Memory B cell (primary cell): ENCODE measurements at places on chromosomes 4 and X.

GRCh38 chrX:16838202-16839066, 31.7 kb downstream of the RBBP7 start:
- no peak for DNase-seq

DNA sequence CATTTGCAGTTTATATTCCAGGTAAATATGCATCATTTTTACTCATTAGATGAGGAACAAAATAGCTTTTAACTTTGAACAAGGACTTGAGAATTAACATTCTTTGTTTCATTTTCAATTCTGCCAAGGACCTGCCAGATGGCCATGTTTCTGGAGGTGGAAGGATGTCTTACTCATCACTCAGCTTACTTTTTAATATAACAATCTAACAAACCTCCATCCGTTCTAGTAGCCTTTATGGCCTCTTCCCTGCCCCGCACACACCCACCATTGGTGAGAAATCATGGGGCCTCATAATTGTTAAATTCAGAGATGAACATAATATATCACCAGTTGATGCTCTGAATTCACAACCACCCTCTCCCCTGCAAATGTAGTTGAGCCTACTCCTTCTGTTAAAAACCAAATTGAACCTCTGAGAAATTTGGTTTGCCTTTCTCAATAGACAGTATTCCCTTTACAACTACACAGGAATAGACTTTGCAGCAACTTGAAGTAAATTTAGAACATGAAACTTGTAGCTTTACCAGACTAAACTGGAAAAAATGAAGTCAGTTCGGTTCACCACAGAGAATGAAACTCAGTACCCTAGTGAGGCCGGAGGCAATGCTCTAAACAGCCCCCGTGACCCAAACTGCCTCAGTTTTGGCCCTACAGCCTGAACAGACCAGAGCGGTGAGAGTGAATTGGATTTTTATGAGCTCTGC, 50.1 kb upstream of the ACSL4 start:
- DNase-seq: no peak

DNA sequence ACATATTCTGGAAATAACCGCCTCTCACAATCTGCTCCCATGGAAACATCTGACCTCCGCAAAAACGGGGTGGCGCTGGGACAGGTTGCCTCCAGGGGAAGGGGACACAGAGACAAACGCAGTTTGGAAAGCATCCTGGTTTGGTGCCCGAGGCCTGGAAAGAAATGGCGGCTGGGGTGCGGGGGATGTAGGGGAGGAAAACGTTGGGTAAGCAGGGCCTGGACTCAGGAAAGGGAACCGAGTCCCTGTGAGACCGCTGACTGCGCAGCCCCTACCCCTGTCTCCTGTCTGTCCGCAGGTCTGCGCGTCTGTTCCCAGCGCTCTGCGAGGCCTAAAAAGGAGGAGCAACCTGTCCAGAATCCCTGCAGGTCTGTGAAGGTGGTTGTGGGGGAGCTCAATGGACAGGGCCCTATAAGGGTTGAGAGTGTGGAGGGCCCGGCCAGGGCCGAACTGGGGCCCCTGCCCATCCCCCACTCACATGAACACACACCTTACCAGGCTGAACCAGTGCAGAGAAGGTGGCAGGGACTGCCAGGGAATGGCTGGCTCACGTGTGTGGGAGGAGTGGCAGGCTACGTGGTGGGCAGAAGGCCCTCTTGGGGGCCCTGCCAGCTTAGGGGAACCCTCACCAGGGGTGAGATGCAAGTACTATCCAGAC, 672 bp downstream of the TCEAL3 start:
- no peak for DNase-seq

DNA sequence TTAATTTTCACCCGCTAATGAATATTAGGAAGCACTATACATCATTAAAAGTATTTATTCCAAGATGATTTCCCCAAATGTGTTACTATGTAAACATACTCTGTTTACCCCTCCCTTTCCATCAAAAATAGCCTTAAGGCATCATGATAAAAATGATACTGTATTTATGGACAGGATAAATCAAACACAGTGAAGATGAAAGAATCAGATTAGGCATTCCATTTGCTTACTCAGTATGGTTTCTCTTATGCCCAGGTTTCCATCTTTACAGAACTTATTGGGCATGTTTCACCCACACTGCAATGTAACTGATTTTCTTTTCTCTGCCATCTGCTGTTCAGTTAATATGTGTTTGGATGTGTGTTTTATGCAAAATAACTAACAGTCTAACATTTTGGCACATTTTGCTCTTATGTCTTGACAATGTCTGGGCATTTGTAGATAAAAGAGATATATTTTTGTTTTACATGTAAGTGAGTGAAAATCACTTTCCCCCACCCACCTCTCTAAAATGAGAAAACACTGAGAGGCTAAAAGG, 445.2 kb downstream of the RPA4 start:
- no peak for DNase-seq

- no peak for DNase-seq
Observed at GRCh38 chr4:57442831-57443291, 332.7 kb upstream of the IGFBP7 start.

- DNase-seq: no peak
Observed at GRCh38 chr4:67571975-67572374, 13.4 kb downstream of the STAP1 start.

GRCh38 chr4:174550541-174550940, 28.3 kb upstream of the HPGD start:
- no peak for DNase-seq

DNA sequence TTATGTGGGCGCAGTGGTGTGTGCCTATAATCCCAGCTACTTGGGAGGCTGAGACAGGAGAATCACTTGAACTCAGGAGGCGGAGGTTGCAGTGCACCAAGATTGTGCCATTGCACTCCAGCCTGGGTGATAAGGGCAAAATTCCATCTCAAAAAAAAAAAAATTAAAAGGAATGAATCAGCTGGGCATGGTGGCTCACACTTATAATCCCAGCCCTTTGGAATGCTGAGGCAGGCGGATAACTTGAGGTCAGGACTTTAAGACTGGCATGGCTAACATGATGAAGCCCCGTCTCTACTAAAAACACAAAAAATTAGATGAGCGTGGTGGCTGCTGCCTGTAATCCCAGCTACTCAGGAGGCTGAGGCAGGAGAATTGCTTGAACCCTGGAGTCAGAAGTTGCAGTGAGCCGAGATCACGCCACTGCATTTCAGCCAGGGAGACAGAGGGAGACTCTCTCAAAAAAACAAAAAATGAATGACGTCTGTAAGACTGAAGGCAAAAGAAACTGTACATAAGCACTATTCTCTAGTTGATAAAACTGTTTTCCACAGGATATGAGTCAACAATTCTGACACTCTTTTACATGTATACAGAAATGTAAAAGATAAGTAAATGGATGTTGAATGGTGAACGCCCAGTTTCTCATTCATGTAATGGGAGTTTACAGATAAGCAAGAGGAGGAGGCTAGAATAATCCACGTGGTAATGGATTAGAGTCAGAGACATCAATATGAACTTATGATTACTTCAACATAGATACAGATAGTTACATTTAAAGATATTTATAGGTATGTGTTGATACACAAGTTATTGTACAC, 22.2 kb downstream of the CENPC start:
- no peak for DNase-seq

GRCh38 chr4:169412046-169412445, 141.3 kb upstream of the SH3RF1 start:
- DNase-seq: no peak

DNA sequence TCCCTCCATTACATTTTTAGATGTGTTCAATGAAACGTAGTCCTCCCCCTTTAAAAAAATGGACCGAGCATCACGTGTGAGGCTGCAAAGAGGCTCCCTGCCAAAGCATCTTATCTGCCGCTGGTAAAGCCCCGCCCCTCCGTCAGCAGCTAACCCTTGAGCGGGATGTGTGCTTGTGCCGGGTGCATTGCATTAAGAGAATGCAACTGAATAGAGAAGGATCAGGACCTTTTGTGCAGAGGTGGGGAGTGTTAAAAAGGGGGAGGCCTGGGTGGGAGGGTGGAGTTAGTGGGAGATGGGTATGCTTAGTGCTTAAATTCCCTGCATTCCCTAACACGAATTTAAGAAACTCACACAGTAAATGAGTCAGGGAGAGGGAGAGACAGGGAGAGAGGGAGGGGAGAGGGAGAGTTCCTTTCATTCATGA, 66.0 kb downstream of the TBL1X start:
- peak; percentile 23 for DNase-seq

DNA sequence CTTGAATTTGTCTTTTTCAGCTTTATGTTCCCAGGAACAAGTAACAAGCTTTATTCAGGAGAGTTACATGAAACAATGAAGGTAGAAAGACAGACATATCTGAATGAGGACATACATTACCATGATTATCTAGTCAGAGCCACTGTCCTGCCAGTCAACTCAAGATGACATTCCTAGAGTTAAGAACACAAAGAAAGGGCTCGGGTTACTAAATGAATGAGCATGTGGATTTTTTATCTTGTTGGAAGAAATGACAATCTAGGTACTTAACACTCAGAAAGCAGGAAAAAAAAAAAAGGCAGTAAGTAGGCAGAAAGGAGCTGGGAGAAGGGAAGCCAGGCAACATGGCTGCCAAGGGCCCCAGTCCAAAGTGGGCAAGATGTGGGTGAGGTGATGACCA, 28.0 kb upstream of the PACRGL start:
- DNase-seq: no peak

DNA sequence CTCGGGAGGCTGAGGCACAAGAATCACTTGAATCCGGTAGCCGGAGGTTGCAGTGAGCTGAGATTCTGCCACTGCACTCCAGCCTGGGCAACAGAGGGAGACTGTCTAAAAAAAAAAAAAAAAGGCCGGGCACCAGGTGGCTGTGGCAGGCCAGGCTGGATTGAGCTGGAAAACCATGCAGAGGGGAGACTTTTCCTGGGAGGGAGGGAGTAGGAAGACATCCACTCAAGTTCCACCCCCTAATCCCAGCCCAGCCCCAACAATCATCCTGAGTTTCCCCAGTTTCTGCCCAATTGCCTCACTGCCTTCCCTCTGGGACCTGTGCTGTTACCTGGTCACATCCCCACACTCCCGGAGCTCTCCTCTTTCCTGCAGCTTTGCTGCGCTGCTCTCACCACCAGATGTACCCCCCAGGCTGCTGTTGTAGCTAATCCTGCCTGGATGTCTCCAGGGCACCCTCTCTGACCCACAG, 9.0 kb upstream of the TSPYL2 start:
- no peak for DNase-seq

GRCh38 chr4:15250021-15250441, 177.8 kb upstream of the C1QTNF7 start:
- DNase-seq: no peak

DNA sequence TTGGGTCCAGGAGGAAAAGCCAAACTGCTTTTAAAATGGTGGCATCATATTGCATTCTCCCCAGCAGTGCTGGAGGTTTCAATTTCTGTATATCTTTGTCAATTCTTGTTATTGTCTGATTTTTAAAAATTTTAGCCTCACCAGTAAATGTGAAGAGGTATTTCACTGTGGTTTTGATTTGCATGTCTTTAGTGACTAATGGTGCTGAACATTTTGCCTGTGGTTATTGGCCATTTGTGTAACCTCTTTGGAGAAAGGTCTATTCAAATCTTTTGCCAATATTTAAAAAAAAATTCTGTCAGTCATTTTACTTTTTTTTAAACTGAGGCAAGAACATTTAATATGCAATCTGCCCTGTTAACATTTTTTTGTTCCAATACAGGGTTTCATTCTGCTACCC, 322.1 kb downstream of the TLL1 start:
- no peak for DNase-seq

DNA sequence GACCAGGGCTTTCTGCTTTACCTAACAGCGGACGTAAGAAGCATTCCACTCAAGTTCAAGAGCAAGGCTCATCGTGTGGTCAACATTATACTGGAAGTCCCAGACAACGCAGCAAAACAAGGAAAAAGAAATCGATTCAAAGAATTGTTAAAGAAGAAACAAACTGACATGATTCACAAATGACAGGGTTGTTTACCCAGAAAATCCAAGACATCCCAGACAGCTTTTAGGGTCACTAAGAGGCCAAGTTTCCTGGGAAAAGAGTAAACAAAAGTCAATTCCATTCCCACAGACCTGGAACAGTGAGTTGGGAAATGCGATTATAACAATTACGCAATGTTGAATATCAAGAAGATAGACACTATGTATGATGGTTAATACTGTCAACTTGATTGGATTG, 21.5 kb upstream of the HTRA3 start:
- no peak for DNase-seq
